Left ventricle myocardium inferior (tissue), 1 donor: ENCODE measurements at places on chromosomes 12 and 14.

GRCh38 chr12:69254046-69254445 lies 14.7 kb downstream of the CPSF6 start:
- no peak for DNase-seq

DNA sequence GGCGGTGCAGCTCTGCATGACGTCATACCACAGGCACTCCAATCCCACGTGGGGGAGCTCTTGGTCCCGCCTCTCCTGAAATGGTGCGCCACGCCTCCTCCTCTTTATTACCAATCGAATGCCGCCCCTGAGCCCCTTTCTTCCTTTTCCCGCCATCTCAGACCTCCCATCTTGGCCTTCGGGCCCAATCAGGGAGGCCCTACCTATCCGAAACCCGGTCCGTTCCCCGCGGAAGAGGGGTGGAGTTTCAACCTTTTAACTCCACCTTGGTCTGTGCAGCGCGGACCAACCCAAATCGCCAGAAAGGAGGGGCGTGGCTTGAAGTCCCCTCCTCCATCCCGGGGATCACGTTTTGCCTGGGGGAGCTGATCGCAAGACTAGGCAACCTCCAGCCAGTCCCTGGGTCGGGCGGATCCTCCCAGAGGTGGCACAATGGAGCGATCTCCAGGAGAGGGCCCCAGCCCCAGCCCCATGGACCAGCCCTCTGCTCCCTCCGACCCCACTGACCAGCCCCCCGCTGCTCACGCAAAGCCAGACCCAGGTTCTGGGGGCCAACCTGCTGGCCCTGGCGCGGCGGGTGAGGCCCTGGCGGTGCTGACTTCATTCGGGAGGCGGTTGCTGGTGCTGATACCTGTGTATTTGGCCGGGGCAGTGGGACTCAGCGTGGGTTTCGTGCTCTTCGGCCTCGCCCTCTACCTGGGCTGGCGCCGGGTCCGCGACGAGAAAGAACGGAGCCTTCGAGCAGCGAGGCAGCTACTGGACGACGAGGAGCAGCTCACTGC lies at the start of gene ESYT1:
Gene ESYT1, plus strand, starts transcription at position 380 of the 782 bp plus-strand sequence. Its CDS starts 53 bp downstream, at position 433.
- DNase-seq = peak; percentile 98

DNA sequence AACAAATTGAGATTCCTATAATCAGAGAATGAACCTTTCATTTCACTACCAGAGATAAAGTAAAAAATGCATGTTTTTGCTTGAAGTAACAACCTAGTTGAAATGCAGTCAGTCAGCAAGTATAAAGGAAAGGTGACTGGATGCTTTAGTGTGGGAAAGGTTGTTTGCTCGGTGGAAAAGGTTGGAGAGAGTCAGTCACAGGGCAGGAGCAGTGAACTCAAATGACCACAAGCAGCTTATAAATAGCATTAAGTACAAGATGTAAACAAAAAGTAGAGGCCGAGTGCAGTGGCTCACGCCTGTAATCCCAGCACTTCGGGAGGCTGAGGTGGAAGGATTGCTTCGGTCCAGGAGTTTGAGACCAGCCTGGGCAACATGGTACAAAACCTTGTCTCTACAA lies 98.1 kb upstream of the FGD4 start:
- DNase-seq = no peak

DNA sequence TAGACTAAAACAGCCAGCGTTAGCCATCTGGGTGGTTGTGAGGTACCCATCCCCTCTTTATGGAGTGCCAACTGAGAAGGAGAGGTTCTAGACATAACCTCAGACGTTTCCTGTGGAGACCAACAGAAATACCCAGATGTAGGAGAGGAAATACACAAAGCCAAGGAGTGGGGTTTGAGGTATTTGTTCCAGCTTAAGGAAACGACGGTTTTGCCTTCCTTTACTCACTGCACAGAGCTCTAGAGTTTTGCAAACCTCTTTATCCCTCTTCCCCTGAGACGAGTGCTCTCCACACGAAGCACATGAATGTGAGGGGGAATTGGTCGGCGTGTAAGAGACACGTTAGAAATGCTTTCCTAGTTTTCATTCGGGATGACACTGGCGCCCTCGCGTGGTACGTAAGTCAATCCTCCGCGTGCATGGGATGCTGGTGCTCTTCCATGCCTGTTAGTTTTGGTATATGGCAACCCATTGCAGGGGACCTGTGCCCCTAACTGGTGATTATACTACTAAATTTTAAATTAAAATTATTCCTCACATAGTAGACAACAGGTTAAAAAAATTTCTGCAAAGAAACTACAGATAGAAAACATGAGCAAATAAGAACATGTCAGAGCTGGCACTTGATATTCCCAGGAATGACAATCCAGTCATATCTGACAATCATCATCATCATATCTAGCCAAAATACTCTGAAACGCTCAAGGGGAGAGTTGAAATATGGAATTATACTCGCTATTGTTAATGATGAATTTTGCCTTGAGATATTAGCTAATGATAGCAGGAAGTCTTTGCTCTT lies 121.7 kb downstream of the PPM1H start:
- peak; percentile 68 for DNase-seq

- DNase-seq = no peak
These were observed 78.6 kb downstream of the DAAM1 start for GRCh38 chr14:59267046-59267445.

GRCh38 chr12:88469154-88469553 lies 111.1 kb downstream of the KITLG start:
- no peak for DNase-seq

DNA sequence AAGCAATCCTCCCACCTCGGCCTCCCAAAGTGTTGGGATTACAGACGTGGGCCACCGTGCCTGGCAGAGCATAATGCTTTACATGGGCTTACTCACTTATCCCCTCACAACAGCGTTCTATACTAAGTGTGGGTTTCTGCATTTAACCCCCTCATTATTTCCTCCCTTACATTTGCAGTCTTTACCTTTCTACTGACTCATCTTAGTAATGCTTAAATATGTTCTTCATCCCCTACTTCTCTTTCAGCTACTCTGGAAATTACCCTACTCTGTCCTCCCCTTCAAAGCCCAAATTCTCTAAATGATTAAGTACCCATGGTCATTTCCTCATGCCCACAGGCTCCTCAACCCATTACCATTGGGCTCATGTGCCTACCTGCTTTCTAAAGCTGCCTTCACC lies 40.7 kb downstream of the NKX2-1 start:
- no peak for DNase-seq

GRCh38 chr12:13784504-13784903 lies 196.9 kb downstream of the GRIN2B start:
- peak; percentile 21 for DNase-seq

- DNase-seq = no peak
These were observed 12.3 kb downstream of the EP400 start for GRCh38 chr12:131962069-131962468.

- DNase-seq = no peak
These were observed 213.4 kb downstream of the EGLN3 start for GRCh38 chr14:33737446-33737845.

- no peak for DNase-seq
These were observed 20.1 kb upstream of the PSEN1 start for GRCh38 chr14:73116079-73116665.

DNA sequence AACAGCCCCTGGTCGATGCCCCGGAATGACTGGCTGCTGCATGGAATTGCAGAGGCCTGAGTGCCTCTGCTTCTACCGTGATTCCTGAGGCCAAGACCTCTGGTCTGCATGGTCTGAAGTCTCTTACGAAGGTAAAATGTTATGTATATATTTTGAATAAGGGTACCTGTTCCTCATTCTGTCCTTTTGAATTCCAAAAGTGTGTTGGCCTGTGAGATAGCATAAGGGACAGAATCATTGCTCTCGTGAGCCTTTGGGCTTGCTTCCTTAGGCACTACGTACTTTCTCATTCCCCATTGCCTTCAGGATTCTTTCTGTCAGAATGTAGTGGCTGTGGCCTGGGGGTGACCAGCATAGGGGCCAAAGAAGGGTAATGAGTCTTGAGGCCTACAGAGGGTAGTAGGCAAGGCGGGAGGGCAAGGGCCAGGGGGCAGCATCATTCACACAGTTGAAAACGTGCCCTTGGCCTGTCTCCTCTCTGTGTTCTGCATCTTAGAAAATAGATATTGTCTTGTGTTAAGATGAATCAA lies 19.5 kb downstream of the TRAF3 start:
- DNase-seq = no peak

DNA sequence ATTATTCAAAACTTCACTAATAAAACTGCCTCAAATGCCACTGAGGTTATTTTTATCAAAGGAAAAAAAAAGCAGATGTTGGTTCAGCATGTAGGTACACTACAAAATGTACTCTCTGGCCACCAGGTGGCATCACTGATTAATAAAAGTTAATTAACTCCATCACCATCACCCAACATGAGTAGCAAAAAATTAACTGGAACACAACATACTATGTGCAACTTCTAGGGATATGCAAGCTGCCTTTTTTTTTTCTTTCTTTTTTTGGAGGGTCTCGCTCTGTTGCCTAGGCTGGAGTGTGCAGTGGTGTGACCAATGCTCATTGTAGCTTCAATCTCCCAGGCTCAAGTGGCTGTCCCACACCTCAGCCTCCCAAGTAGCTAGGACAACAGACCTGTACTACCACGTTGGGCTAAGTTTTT lies 43.8 kb upstream of the NR2C1 start:
- no peak for DNase-seq

GRCh38 chr12:91332302-91332701 lies 149.7 kb upstream of the DCN start:
- no peak for DNase-seq

DNA sequence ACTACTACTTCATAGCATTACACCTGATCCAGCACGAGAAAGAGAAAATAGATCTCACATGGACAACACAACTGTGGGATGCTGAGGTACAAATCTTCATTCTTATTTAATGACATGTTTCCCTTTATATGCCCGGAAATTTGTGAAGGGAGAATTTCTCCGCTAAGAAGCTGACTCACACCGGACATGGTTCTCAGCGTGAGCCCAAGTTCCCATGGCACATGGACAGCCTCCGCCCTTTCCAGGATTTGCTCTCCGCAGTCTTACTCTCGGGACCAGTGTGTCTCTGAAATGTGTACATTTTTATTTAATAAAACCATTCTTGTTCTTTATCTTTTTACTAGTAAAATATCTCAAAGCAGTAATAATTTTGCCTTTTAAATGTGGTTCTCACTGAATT lies 1154.8 kb downstream of the TMEM121 start:
- no peak for DNase-seq

- no peak for DNase-seq
These were observed 6.1 kb upstream of the NUAK1 start for GRCh38 chr12:106144847-106145246.

GRCh38 chr12:82426586-82426985 lies 68.3 kb downstream of the METTL25 start:
- no peak for DNase-seq

- DNase-seq = no peak
These were observed 291.8 kb upstream of the G2E3 start for GRCh38 chr14:30267141-30267540.
